Esophagus muscularis mucosa (tissue), 4 donors: ENCODE measurements at places on chromosomes 4 and X.

DNA sequence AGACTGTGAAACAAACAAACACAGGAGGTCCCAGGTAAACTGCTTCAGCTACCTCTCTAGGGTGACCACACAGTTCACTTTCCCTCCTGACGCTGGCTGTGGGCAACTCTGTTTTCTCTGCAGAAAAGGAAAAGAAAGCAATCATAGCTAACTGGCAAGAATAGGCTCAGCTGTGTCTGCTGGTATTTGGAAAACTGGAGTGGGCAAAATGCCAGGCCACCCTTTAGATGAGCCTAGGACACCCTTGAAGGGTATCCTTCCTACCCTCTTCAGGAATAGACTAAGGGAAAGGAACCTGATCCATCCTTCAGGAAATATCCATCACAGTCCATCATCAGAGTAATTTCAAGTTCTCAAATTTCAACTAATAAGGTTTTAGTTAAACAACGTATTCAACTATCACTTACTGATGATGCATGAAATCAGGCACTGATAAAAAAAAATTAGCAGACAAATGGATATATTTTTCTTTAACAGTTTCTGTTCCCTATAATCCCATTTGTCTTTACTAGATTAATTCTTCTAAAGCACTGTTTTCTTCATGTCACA lies 60.9 kb downstream of the CAMK2D start:
- no peak for DNase-seq

- DNase-seq = no peak
Measured at GRCh38 chr4:87129681-87130080, 90.7 kb downstream of the KLHL8 start.

GRCh38 chrX:150887906-150888465 lies 10.5 kb downstream of the CD99L2 start:
- DNase-seq = no peak

GRCh38 chr4:17561195-17561909 lies 15.6 kb upstream of the LAP3 start:
- no peak for DNase-seq

- no peak for DNase-seq
Measured at GRCh38 chr4:147591106-147591505, 26.1 kb upstream of the TMEM184C start.

GRCh38 chrX:20471483-20471882 lies 204.8 kb upstream of the RPS6KA3 start:
- no peak for DNase-seq

- no peak for DNase-seq
Measured at GRCh38 chr4:176545872-176546271, 226.1 kb downstream of the SPCS3 start.

GRCh38 chr4:171846232-171846631 lies 33.0 kb downstream of the GALNTL6 start:
- DNase-seq = no peak

DNA sequence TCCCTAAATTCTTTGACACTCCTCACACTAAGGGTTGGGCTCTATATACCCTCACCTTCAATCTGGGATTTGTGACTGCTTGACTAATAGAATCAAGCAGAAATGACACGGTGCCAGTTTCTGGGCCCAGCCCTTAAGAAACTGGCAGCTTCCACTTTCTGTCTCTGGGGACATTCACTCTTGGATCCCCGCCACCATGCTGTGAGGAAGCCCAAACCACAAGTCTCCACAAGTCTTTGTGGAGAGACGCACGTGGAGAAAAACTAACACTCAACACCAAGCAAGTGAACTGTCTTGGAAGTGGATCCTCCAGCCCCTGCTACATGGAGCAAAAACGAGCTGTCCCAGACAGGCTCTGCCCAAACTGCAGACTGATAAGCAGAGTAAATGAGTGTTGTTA lies 1.1 kb upstream of the EDNRA start:
- DNase-seq = no peak
